ENCODE measurements at places on chromosomes 3 and 15.

DNA sequence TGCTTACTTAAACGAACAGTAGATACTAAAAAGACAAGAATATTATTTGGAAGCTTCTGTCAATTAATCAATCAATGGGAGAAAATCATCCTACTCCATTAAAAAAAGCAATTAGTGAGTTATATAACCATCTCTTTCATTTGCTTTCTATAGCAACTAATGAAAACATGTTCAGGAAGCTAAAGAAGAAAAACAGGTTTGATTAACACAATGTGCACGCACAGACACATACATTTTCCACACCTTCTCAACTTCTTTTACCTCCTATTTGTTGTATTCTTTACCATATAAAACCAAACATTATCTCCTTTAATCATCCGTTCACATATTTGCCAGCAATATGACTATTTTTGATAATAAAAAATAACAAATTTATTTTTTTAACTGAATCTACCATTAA, 111.3 kb downstream of the GBE1 start:
- DNase-seq = no peak

DNA sequence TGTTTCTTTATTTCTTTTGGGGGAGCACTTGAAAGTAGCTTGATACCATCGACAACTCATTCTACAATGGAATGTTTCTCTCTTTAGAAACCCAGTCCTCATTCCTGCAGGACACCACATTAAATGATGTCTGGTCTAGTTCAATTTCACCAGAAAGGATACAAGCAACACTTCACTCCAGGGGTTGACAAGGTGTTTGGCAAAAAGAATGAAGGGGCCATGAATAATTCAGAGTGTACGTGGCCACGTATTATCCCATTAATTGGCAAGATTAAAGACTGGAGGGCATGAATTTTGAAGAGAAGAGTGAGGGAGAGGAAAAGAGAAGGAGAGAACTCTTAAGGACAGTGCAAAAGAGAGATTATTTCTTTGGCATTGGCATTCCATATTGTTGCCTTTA, 705 bp downstream of the TMPRSS7 start:
- no peak for DNase-seq

GRCh38 chr3:58353722-58354553, 21.2 kb downstream of the PXK start:
- DNase-seq = no peak

GRCh38 chr3:5565026-5565425, 377.5 kb downstream of the EDEM1 start:
- no peak for DNase-seq

DNA sequence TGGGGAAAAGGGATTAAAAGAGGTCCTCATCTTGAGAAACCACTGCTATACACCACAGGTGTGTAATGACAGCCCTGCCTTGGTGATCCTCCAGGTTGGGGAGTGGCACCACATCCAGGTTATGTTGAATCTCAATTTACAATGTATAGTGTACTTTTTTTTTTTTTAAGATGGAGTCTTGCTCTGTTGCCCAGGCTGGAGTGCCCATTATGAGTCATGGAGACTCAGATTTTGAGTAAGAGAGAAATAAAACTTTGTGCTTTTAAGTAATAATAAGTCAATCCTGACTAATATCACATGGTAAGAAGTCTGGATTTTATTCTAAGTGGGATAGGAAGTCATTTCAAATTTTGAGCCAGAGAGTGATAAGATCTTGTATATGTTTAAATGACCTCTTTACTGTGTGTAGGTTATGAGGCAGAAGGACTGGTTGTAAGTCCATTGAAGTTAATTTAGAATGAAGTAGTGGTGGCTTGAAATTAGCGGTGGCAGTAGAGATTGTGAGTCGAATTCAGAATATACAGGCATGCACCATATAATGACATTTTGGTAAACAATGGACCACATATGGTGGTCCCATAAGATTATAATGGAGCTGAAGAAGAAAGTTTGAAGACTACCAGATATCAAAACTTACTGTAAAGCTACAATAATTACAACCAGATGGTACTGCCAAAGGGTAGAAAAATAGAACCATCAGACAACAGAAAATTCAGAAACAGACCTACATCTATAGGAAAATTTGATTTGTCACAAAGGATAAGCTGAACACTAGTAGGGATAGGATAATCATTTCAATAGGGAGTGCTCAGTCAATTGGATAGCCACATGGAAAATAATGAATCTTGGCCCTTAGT, 20.7 kb downstream of the POPDC2 start:
- DNase-seq = no peak

GRCh38 chr3:63914312-63914711, 2.1 kb upstream of the SCAANT1 start:
- no peak for DNase-seq

- peak; percentile 63 for DNase-seq
Measured at GRCh38 chr3:69082805-69083204, 1.9 kb upstream of the ARL6IP5 start.

GRCh38 chr3:166405465-166405864, 568.2 kb upstream of the BCHE start:
- no peak for DNase-seq

DNA sequence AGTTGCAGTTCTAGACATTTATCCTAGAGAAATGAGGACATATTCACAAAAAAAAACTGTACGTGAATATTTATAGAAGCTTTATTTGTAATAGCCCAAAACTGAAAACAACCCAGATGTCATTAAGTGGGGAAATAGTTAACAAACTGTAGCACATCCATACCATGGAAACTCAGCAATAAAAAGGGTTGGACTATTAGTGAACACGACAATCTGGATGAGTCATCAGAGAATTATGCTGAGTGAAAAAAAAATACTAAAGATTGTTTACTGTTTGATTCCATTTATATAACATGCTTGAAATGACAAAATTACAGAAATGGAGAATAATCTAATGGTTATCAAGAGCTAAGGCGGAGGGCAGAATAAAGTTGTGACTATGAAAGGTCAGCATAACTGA, 59.5 kb downstream of the CPA3 start:
- DNase-seq = no peak

DNA sequence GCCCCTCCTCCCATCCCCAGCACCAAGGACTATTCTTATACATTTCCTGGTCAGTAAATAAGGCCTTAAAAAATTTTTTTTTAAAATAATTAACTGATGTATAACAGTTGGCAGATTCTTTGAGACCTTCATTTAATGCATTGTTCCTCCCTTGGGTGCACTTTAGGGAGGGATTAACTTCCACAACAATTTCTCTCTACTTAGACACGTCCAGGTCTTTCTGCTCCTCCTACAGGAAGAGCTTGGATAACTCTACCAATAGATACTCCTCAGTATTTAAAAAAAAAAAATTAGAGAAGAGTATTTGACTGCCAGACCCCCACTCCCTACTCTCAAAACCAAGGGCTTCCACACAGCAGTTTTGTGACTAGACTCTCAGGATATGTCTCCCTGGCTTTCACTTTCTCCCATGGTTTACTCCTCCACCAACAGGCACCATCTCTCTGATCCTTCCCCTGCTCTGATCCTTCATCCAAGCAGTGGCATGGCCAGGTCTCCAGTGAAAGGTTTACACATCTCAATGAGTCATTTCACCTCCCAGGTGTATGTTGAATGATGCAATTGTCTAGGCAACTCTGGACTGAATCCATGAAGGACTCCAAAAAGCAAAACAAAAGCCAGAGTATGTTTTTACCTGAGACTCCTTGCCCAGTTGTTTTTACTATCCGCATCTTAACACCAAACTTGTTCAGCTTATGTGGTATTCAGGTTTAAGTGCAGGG, 7.4 kb downstream of the ZIC4 start:
- no peak for DNase-seq

GRCh38 chr3:23548706-23549105, 257.0 kb upstream of the UBE2E1 start:
- no peak for DNase-seq

- DNase-seq = no peak
Measured at GRCh38 chr3:173920386-173920785, 522.8 kb downstream of the NLGN1 start.

DNA sequence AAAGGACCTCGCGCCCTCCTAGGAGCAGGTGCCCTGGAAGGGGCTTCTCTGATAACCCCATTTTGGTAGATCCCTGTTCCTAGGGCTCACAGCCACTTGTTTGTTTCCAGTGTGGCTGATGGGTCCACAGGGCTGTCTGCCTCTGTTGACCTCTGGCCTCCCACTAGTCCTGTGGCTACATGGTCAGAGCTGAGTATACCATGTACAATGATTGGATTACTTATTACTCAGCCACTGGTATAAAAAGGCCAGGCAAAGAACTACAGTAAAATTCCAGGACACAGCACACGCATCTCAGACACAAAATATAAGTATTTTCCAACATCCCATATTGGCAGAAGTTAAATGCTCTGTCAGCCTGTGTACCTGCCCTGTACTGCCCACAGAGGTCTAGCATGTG, 277.3 kb downstream of the GABRG3 start:
- no peak for DNase-seq

DNA sequence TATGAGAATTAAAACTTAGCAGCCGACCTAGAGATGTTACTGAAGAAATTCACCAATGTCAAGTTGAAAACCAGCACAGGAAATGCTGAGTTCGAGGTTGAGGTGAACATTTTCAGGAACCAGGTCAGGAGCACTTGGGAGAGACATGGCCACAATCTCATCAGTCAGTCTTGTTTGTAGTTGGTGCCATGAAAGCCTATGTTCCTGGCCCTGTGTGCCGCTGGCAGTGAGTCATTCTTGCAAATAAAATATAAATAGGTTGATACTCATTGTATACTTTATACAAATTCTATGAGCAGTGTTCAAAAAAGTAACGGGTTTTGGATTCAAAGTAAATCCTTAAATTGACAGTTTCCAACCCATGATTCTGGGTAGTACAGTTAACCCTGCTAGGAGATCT, 1.5 kb upstream of the FSIP1 start:
- DNase-seq = no peak

- DNase-seq = no peak
Measured at GRCh38 chr3:150577855-150578254, 25.3 kb upstream of the SELENOT start.

DNA sequence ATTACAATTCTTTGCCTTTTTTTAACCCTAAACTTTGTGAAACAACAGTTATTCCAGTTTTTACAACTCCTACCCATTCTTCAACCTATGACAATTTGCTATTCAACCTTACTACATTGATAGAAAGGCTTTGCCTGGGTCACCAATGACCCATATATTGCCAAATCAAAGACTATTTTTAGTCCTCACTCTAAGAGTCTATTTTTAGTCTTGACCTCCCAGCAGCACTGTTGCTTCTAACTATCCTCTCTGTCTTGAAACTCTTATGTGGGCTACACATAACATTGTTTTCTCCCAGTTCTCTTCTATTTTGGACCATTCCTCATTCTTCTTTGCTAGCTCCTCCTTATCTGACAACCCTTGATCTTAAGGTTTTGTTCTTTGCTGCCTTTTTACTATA, 71.4 kb downstream of the C3orf80 start:
- no peak for DNase-seq

DNA sequence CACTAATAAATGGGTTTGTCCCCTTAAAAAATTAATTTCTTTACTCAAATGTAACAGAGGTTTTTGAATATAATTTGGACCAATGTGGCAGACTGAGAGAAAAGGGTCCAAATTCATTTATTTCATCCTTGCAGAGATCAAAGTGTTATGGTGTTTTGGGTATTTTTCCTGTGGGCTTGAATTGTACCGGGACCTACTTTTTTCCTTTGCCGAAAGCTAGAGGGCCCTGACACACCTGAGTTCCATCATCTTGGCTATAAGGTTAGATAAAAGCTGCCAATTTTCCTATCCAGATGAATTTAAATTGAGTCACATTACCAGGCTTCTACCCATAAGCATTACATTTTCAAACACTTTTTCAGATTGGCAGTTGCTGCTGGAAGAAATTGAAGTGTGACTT, 908 bp downstream of the CCNB2 start:
- no peak for DNase-seq

DNA sequence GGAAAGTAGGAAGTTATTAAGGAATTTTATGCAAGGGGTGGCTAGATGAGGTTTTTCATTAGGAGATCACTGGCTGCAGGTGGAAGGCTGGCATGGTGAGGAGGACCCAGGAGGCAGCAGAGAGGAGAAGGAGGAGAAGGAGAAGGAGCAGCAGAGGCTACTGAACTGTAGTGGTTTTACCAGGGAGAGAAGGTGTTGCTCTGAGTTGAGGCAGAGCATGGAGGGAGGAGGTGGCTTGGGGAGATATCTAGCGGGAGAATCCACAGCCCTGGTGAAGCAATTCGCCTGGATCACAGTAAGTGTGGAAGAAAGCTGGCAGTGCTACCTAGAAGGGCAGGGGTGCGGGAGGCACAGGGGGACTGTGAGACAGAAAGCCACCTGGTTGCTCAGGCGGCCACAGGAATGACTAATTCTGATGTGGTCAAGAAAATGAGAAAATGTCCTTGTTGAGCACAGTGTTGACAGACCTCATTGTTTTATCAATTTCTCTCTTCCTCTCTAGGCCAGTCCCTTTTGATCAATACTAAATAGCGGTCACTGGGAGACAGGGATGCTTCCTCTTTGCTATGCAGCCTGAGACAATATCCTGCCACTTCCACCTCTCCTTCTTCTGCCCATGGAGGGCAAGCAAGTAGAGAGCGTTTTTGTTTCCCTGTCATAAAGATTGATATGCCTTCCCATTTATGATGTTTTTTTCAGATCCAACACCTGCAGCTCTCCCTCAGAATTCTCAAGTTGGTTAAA, 94.6 kb downstream of the EEFSEC start:
- no peak for DNase-seq

- no peak for DNase-seq
Measured at GRCh38 chr3:48092270-48092669, 76.1 kb upstream of the MAP4 start.

DNA sequence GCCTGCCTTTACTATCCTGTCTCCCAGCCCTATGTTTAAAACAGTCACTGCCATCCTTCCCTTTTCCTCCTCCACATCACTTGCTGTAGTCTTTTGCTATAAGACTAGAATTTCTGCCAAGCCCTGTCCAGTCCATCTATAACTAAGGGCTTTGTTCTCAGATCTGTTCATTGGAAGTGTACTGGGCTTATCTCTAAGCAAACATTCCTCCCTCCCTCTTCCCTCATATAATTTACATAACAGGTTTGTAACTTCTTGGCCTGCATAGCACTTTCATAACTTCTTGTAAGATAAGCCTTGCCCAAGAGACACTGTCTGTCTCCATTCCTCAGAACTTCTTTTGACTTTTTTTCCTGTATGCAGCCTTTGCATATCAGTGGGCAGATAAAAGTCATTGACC, 16.7 kb downstream of the TPRG1 start:
- DNase-seq = no peak

DNA sequence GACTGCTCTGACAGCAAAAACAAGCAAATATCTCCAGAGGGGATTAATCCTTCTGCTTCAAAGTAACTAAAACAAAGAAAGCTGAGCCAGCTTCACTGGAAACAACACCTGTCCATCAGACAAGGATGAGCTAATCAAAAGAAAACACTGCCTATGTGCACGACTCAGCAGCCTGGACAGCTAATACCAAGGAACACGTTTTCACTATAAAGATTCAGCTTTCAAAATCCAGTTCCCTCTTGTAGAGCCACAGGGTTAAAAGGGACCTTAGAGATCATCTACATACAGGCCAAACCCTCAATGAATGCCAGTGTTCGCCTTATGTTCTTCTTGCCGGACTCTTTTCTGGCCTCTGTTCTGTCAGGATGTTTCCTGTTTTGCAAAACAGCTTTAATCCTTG, 6.9 kb downstream of the TUSC7 start:
- DNase-seq = no peak

Measured in stimulated activated CD4-positive, alpha-beta T cell treated with anti-CD3 and anti-CD28 coated beads, Interleukin-4, amount 100 ng/mL, for 1 hour (primary cell).